ENCODE measurements at places on chromosomes 5 and 9.

DNA sequence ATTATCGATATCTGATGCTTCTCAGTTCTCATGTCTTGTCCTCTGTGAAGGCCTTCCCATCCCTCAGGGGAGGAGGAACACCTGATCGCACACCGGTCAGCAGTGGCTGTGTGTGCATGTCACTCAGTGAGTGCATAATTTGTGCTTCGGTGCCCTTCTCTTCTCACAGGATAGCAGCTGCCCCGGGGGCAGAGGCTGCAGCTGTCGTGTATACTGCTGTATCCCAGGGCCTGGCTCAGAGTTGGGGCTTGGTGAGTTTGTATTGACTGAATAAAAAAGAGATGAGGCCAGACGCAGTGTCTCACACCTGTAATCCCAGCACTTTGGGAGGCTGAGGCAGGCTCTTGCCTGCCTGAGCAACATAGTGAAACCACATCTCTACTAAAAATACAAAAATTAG is 49.7 kb upstream of the NCS1 start:
- no peak for DNase-seq

DNA sequence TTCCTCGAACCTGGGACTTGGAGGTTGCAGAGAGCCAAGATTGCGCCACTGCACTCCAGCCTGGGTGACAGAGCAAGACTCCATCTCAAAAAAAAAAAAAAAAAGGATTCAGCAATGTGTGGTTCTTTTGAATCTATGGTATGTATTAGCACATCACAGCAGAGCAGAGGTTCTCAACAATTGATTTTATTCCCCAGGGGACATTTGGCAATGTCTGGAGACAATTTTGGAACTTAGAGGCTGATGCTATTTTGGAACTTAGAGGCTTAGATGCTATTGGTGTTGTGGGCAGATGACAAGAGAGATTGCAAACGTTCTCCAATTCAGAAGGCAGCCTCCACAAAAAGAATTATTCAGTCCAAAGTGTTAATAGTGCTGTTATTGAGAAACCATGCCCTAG is 115.2 kb downstream of the TMC1 start:
- peak; percentile 43 for DNase-seq

DNA sequence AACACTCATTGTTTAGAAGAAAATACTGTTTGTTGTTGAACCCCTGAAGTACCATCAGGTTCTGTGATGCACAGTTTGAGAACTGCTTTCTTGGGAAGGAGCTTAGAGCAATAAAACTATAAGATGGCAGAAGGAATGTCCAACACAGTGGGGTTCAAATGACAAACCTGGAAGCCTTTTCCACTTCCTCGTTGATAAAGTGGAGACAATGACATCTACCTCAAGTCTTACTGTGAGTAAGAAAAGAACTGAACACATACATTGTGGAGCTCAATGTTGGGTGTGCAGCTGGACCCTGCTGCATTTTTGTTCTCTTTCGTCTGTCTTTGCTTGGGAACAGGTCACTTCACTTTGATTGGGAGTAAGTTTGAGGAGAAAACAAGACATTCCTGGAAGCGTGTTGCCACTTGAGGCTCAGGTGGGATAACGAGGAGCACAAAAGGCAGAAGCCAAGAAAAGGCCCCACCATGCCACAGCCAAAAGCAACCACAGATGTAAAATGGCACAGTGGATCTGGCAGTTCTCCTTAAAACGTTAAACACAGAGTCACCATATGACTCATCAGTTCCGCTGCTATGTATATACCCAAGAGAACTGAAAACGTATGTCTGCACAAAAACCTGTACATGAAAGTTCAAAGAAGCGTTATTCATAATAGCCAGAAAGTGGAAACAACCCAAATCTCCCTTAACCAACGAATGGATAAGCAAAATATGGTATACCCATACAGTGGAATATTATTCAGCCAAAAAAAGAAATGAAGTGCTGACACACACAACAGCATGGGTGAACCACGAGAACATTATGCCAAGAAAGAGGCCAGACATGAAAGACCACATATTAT is 42.9 kb upstream of the SUB1 start:
- DNase-seq, result peak; percentile 47

- no peak for DNase-seq
These were observed 8.3 kb upstream of the SLC6A19 start for GRCh38 chr5:1192971-1193590.

GRCh38 chr5:94463739-94464138 is 154.7 kb downstream of the KIAA0825 start:
- peak; percentile 77 for DNase-seq

GRCh38 chr9:6897898-6898302 is 140.1 kb downstream of the KDM4C start:
- DNase-seq, result no peak

DNA sequence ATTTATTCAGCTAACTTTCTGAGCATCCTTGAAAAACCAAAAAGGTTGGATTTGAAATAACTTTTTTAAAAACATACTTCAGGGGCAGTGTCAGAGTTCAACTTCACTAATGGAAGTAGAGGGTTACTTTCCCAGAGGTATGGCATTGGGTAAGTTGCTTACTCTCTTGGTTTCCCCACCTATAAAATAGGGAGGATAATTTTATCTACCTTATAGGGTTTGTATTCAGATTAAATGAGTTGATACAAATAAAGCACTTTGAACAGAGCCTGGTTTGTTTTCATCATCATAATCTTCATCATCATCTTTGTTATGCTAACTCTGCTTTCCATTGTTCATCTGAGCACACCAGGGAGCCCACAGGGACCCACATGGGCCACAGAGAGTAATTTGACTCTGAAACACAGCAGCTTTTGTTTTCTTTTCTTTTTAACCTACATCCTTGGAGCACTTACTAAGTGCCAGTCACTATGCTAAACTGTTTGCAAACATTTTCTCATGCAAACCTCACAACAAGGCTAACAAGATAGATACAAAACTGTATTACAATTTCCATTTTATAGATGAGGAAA is 179.1 kb upstream of the SLC24A2 start:
- peak; percentile 7 for DNase-seq

- DNase-seq, result peak; percentile 5
These were observed 7.1 kb upstream of the IFNA6 start for GRCh38 chr9:21357479-21358460.

- DNase-seq, result peak; percentile 9
These were observed 25.3 kb upstream of the SLC1A1 start for GRCh38 chr9:4464911-4465513.

GRCh38 chr9:22911632-22912031 is 465.0 kb downstream of the DMRTA1 start:
- DNase-seq, result no peak

GRCh38 chr5:58724992-58725391 is 142.1 kb downstream of the RAB3C start:
- DNase-seq, result no peak

DNA sequence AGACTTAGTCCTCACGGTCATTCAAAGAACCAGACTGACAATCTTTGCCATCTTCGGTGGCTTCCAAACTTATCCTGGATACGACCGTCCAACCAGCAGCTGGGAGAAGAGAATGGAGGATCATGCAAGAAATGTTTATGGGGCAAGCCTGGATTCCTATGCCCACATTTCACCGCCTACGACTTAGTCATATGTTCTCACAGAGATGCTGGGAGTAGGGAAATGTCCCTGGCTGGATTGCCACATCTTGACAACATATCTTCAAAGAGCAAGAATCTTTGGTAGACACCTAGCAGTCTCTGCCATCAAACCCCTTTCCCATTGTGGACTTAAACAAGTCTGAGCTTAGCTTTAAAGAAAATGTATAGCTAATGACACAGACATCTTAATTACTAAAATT is 5.0 kb downstream of the MED7 start:
- DNase-seq, result no peak

GRCh38 chr5:430214-430925 is 12.6 kb upstream of the EXOC3 start:
- DNase-seq, result no peak

DNA sequence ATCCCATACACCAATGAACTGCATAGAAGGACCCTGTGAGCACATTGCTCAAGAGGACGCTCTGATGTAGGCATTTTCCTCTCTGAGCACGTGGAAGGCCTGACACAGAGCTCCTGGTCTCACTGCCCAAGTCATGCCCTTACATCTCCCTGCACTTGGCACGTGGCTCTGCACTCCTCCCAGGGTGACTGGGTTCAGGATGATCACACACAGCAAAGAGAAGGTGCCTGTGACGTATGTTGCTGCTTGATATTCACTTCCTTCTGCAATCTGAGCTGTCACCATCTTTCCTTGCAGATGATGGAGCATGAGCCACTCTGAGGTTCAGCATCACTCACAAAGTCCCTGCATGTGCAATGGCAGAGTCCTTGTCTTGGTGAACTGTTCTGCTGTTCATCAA is 125.2 kb downstream of the FSTL4 start:
- DNase-seq, result no peak

GRCh38 chr5:1152771-1153282 is 41.0 kb upstream of the SLC12A7 start:
- DNase-seq, result no peak

GRCh38 chr5:171989276-171989675 is 17.2 kb downstream of the FBXW11 start:
- no peak for DNase-seq

- DNase-seq, result no peak
These were observed 13.8 kb downstream of the CYFIP2 start for GRCh38 chr5:157279605-157280239.

GRCh38 chr5:160262151-160263074 is 33.1 kb downstream of the FABP6 start:
- peak; percentile 13 for DNase-seq

- no peak for DNase-seq
These were observed 148.9 kb upstream of the IRX2 start for GRCh38 chr5:2900360-2900759.

DNA sequence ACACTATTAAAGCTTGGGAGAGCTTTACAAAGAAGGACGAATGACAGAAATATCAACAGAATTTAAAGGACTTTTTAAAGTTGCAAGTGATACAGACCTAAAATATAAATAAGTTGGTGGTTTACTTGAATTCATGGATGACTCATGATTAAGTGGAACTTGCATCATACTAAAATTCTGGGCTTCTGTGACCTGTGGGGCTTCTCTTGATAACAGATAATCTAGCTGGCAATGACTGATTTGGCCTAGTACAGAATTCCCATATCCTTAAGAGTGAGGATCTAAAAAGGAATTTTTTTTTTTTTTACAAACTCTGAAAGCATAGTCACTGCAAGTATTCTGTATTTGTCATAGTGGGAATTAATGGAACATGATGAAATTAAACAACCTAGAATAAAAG is 543.7 kb upstream of the SGCD start:
- DNase-seq, result peak; percentile 76

Data from fibroblast of skin of scalp (primary cell).